ENCODE measurements at places on chromosomes 6 and 20.
A peak's percentile ranks its signal among the peaks of the same experiment; 100 is the strongest.

GRCh38 chr6:131755597-131755996, 44.8 kb upstream of the CTAGE9 start:
- no peak for DNase-seq

DNA sequence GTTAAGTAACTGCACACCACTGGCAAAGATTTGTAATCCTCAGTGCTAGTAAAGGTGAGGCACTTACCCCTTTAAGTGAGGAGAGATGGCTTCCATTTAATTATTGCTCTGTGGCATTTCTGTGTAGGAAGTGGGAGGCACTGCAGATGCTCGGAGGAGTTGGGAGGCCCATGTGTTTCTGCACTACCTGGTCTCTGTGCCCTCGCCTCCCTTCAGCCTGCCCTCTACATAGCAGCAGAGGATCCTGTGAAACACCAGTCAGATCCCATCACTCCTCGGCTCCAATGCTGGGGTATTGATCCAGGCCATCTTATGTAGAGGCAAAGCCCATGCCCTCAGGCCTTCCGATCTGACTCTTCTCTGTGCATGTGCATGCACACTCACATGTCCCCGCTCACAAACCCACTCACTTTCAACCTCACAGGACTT, 67.0 kb downstream of the SLX4IP start:
- DNase-seq: no peak

- no peak for DNase-seq
These were observed 531.3 kb upstream of the JAG1 start for GRCh38 chr20:11204926-11205768.

GRCh38 chr6:36683145-36683655, 4.7 kb downstream of the CDKN1A start:
- no peak for DNase-seq

DNA sequence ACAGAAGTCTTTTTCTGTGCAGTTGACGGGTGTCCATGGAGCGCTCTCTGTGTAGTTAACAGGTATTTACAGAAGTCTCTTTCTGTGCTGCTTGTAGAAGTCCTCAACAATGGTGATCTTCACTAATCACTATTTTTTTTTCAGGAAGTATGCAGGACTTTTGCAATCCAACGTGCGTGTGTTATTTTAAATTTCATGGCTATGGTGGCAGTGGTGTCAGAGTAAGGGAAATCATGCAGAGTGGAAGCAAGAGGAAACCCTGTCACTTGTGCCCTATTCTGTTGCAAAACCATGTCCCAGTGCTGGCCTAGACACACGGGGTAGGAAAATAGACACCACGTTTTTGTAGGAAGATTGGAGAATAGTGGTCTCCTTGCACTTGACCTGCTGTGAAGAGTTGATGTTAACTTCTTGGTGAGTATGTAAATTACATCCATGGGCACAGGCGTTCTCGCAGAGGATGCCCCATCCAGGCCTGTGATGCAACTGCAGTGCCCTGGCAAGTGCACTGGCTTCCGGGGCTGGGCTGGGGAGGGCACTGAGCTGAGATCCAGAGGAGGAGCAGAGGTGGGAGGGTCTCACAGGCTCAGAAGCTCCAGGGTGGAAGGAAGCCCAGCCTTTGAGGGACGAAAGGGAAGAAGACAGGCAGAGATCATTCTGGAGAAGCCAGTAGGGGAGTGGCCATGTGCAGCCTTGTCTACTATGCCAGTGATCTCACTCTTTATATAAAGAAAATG, 146.5 kb downstream of the SYCP2 start:
- no peak for DNase-seq

GRCh38 chr6:44221291-44221960, 2.0 kb upstream of the SLC29A1 start:
- DNase-seq: peak; percentile 35

DNA sequence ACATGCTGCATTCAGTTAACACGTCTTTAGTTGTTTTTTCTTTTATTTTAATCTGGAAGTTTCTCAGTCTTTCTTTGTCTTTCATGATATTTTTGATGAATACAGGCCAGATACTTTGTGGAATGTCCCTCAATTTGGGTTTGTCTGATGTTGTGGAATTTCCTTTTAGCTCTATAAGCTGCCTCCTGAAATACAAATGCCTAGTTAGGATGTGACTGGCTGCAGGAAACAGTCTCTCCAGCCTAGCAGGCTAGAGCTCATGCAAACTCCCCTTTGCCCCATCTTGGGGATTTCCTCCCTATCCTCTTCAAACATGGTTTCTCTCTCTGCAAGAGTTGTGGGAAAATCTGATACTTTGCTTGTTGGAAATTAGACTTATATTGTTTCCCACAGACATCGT, 89.3 kb upstream of the JAG1 start:
- DNase-seq: no peak

DNA sequence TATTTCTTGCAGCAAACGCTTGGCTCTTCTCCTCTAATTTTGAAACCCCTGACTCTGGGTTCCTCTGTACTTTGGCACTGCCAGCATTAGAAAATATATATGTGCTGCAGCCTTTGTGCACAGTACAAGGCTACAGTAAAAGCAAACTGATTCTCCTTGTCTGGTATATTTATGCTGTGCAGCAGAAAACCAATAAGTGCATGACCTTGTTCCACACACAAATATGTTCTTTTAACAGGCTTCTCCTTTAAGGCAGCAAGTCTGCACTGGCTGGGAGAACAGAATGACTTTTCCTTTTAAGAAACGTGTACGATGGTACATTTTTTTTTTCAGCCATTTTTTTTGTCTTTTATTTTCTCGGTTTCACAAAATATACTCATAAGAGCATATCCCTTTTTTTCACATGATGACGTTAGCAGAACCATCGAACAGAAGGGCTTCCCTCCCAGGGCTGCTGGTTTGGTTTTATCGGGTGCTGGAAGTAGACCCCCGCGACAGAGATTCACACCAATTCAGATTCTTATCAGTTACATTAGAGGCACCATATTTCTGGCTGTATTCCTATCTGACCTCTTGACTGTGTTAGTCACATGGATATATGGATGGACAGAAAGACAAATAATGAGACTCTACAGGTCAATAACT, 129.9 kb upstream of the ARID1B start:
- DNase-seq: no peak

DNA sequence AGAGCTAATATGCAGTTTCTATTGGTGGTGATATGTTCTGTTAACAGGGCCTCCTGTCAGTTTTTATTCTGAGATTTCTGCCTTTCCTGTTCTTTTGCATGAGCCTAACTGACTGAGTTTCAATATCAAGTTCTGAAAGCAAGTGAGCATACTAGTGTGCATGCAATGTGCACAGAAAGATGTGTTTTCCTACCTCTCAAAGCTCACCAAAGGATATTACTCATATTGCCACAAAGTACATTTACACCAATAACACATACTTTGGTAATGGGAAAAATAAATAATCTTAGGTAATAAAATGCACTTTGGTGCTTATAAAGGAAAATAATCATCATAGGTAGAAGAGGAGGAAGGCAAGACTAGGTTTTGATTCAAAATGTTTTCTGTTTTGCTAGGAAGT, 195.0 kb downstream of the KHDC1L start:
- DNase-seq: no peak

DNA sequence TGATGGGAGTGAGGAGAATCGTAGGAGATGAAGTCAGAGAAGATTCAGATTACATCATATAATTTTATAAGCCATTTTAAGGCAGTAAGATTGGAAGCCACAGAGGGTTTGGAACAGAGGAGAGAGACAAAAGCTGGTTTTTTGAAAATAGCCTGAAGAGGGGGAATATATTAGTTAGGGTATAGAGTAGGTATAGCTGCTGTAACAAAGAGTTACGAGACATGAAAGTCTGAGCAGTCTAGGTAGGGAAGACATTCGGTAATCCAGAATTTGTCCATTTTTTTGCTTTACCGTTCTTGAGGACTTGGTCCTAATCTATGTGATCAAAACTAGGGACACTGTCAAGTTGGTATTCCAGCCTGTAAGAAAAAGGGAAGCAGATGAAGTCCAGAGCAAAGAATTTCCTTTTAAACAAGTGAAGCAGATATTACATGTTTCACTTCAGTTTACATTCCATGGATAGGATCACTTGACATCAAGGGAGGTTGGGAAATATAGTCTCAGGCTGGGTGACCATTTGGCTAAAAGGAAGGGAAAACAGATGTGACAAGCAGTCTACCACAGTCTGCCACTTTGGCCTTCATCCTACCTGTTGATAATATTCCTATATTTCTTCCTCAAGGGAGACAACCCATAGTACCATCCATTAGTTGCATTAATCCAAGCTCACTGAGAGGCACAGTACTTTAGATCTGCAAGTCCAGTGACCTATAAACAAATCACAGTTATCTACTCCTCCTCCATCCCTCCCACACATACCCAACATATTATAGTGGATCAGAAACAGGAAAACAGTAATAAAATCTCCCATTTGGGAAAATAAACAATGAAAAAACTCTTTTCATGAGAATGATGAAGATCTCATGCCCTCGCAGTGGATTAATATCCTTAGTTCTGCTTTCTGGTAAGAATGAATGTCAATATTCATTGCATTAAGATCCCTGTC, 10.2 kb downstream of the FAM135A start:
- DNase-seq: no peak

GRCh38 chr6:142696123-142697000, 248.6 kb downstream of the HIVEP2 start:
- DNase-seq: no peak

- no peak for DNase-seq
These were observed 26.0 kb upstream of the SYNJ2 start for GRCh38 chr6:157955675-157956074.

DNA sequence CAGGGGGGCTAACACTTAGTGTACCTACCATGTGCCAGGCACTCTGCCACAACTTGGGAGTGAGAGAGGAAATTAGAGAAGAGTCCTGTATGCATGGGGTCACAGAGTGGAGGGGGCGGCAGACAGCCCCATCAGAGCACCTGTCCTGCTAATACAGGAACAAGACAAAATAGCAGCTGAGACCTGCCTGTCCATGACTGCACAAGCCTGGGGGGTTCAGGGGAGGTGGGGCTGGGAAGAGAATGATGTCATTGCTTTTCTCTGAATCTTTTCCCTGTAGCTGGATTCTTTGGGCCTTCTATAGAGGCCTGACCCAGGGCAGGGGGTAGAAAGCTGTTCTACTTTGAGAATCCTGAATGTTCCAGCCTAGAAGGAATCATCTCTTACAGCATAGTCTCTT, 37.4 kb downstream of the FOXP4 start:
- DNase-seq: no peak

GRCh38 chr6:95572098-95572497, 5.2 kb upstream of the MANEA start:
- DNase-seq: no peak

DNA sequence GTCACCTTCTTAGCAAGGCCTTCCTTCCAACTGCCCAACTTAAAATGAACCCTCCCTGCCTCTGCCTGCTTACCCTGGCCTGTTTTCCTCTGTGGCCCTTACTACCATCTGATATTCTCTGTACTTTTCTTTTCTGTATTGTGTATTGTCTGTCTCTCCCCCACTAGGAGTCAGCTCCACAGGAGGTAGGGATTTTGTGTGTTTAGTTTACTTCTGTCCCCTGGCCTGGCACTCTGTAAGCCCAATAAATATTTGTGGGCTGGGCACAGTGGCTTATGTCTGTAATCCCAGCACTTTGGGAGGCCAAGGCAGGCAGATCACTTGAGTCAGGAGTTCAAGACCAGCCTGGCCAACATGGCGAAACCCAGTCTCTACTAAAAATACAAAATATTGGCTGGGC, 72.8 kb downstream of the RIPOR3 start:
- no peak for DNase-seq

DNA sequence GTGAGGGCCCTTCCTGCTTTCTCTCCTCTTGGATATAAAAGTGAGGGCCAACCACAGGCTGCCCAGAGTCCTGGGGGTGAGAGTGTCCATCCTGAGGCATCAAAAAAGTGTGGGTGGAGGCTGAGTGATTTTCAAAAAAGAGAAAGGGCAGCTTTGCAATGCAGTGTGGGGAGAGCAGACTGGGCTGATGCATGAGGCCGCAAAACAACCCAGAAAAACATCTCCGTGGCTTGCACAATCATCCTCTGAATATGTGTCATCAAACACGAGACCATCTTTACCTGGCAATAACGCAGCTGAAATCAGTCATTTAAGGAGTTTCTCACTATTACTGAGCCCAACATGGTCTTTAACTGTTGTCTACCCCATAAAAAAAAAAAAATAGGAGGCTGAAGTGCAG, 191.2 kb upstream of the SOX4 start:
- no peak for DNase-seq

GRCh38 chr20:2745060-2745910, 52.7 kb downstream of the EBF4 start:
- no peak for DNase-seq

DNA sequence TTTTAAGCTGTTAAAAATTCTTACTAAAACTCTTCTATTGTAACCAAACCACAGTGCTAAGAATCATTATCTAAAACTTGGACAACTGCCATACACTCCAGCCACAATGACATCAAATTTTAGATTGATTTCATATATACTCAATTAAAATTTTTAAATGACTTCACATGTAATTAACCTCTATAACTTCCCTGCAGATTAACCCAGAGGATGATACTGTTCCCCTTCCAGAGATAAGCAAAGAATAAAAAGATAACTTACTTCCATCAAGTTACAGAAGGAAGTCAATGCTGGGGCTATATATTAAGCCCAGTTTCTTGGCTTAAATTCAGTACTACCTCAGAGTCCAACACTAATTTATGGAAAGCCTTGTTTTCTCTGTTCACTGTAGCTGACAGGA, 71.3 kb downstream of the ARHGAP18 start:
- DNase-seq: no peak
